ENCODE measurements at places on chromosomes 7 and 10. TPM values are rescaled to one million over a fixed set of nuclear protein-coding genes. Genes with fewer than 3 reads are reported as not detected.

- DNase-seq, result no peak
- no peak overlapping the region for H3K4me3 ChIP-seq
- no peaks in the 10 kb centered on the region for H3K36me3 ChIP-seq
- H3K4me1 ChIP-seq, result no peaks in the 10 kb centered on the region
Observed at GRCh38 chr7:137209151-137209817, 134.2 kb downstream of the PTN start.

TMEM140 gene
- total RNA-seq, result 8.5 TPM

- H3K27ac ChIP-seq, result no peak overlapping the region
- no peaks in the 10 kb centered on the region for H3K4me1 ChIP-seq
- no peak overlapping the region for H3K4me3 ChIP-seq
- H3K36me3 ChIP-seq, result no peaks in the 10 kb centered on the region
- no peak for DNase-seq
Observed at GRCh38 chr7:50864694-50865093, 82.0 kb upstream of the GRB10 start.

- H3K36me3 ChIP-seq, result no peaks in the 10 kb centered on the region
- no peak for DNase-seq
- no peak overlapping the region for H3K4me3 ChIP-seq
- H3K27me3 ChIP-seq, result no peaks in the 10 kb centered on the region
Observed at GRCh38 chr7:54961391-54961790, 57.4 kb upstream of the EGFR start.

All from ovary (tissue), 10 donors.